ENCODE measurements at places on chromosomes 5 and 9.

- DNase-seq, result peak; percentile 54
Measured at GRCh38 chr9:120873512-120873911, 3.5 kb downstream of the PHF19 start.

GRCh38 chr5:177526791-177527190, 10.0 kb upstream of the DDX41 start:
- no peak for DNase-seq

DNA sequence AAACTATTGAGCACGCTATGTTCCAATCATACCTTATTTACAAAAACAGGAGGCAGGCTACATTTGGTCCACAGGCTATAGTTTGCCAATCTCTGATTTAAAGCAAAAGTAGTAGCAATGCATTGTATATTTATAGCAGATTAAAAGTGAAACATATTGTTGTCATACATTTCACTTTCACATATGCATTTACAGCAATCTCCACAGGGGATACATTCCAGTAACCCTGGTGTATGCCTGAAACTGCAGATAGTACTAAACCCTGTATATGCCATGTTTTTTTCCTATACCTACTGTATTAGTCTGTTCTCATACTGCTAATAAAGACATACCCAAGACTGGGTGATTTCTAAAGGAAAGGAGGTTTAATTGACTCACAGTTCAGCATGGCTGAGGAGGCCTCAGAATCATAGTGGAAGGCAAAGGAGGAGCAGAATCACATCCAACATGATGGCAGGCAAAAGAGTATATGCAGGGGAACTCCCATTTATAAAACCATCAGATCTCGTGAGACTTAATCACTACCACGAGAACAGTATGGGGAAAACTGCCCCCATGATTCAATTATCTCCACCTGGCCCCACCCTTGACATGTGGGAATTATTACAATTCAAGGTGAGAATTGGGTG, 5.9 kb upstream of the CSF1R start:
- no peak for DNase-seq

DNA sequence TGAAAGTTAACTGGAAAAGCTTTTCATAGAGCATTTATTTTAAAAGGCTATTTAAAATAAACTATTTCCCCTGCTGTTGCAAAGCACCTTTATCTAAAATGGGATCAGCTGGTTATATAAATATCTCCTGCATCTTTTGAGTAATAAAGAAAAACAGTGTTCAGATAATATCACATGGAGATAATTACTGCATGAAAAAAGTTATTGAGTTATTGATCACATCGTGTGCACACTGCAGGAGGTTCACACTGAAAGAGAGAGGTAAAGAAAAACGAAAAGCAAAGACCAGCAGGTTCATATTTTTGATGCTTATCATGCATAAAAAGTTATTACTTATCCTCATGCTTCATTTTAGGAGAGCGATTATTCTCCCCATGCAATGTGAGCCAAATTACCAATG, 55.4 kb upstream of the OTP start:
- DNase-seq, result no peak

DNA sequence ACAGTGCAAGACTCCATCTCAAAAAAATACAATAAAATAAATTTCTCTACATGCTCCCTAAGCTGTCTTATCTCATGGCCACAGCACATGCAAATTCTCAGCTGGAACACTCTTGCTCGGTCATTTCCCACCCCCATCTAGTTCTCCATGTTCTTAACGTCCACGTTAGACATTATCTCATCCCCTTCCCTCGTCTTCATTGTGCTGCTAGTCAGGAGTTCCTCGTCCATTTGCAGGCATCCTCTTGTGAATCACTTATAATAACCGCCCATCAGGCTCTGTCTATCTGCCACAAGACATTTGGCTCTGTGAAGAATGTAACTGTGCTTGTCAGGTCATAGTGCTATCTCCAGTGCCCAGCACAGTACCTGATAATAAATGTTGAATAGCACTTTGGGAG, 32.9 kb upstream of the GOLGA1 start:
- no peak for DNase-seq

DNA sequence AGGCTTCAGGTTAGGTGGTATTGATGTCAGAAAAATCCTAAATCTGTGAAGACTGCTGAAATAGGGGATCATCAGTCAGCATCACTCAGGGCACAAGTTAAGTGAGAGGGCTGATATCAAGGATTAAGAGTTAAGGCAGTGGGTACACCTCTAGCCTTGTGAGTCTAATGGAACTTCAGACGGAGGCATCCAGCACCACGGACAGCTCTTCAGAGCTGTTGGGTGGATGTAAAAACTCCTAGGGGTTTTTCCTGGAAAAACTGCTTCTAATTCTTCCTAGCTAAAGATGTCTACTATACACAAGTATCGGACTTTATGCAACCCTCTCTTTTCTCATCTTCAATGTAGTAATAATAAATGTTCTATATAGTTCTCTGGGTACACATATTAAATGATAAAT, 165.9 kb downstream of the SH3GL2 start:
- peak; percentile 46 for DNase-seq

GRCh38 chr5:95791751-95792150, 30.8 kb downstream of the GLRX start:
- DNase-seq, result no peak

- DNase-seq, result peak; percentile 86
Measured at GRCh38 chr9:91162311-91162710, 199.4 kb downstream of the AUH start.

GRCh38 chr9:87285183-87285850, 212.3 kb upstream of the DAPK1 start:
- peak; percentile 64 for DNase-seq

GRCh38 chr9:72997387-72997995, 44.6 kb upstream of the ALDH1A1 start:
- DNase-seq, result no peak

GRCh38 chr5:83487155-83487554, 15.6 kb downstream of the VCAN start:
- no peak for DNase-seq

GRCh38 chr5:11329679-11330078, 568.6 kb upstream of the DAP start:
- DNase-seq, result no peak

- DNase-seq, result no peak
Measured at GRCh38 chr5:149433524-149434131, 54.5 kb upstream of the IL17B start.

GRCh38 chr5:95591490-95591901, 28.4 kb upstream of the GPR150 start:
- peak; percentile 74 for DNase-seq

DNA sequence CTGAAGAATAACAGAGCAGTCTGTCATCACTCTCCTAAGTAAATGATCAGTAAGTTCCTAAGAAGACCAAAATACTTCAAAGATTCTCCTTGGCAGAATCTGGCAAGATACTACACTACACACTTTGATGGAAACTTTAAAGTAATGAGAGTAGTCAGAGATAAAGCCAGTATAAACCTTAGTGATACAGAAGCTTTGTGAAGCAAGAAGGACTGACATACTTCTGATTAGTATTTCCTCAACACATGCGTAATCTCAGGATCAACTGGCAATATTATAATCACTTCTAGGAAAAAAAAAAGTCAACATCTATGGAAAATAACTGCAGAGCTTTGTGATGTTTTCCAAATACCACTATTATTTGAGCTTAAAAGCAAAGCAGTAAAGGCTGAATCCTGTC, 34.0 kb upstream of the ADAMTS19 start:
- DNase-seq, result no peak

DNA sequence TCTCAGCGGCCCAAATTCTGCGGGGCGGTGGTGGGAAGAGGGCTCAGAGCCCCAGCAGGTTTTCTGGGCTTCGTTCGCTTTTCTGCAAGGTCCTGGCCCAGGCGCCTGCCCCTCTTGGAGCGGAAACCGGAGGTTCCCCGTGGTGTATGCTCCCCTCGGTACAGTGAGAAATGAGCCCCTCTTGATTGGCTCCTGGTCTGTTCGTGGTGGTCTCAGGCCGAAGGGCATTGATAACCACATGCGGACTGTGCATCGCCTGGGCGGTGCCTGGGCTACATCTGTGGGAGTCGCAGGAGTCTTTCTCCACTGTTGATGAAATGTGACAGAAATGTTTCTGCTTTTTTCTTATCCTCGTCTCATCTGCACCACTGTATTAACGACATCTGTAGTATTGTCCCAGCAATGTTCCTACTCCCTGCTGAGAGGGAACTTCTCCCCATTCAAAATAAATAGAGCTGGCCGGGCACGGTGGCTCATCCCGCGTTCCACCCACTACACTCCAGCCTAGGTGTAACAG, 682 bp downstream of the MAN1B1 start:
- DNase-seq, result no peak

DNA sequence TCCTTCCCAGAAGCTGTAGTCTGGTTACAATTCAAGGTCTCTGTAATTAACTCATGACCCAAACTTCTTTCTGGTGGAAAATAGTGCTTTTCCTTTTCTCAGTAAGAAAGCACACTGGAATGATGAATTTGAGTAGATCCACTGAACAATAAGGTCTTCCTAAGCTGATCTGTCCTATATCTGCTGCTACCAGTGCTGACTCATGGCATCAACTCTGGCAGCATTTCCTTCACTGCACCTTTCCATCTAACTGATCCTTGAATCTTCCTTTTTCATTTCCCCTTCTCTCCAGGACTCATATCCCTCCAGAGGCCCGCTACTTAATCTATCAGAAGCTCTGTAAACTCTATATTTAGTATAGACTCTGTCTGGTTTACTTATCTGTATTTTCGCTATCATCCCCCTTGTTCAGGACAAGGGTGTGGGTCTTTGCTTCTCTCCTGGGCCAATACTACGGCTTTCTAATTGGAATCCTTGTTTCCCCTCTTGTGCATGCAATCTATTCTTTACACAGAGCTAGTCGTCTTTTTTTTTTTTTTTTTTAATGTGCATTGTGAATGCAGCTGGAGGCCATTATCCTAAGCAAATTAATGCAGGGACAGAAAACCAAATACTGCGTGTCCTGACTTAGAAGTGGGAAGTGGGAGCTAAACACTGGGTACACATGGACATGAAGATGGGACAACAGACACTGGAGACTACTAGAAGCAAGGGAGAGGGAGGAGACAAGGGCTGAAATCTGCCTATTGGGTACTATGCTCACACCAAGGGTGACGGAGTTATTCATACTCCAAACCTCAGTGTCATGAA, 192.2 kb upstream of the RPS23 start:
- DNase-seq, result peak; percentile 40

DNA sequence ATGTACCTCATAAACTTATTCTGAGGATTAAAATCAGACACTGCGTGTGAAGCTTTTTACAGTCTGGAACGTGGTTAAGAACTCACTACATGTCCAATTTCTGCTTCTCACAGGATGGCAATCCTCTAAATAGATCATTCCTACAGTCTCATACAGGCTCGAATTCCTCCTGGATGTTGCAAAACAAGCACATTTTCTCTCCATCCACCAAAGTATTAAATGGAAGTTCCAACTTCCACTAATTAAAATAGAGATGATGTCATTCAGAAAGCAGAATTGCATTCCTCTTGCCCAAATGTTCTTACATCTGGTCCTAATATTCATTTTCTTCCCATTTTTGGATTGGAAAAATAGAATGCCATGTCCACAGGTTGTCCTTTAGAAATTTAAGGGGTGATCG, 145.5 kb upstream of the PCA3 start:
- no peak for DNase-seq

DNA sequence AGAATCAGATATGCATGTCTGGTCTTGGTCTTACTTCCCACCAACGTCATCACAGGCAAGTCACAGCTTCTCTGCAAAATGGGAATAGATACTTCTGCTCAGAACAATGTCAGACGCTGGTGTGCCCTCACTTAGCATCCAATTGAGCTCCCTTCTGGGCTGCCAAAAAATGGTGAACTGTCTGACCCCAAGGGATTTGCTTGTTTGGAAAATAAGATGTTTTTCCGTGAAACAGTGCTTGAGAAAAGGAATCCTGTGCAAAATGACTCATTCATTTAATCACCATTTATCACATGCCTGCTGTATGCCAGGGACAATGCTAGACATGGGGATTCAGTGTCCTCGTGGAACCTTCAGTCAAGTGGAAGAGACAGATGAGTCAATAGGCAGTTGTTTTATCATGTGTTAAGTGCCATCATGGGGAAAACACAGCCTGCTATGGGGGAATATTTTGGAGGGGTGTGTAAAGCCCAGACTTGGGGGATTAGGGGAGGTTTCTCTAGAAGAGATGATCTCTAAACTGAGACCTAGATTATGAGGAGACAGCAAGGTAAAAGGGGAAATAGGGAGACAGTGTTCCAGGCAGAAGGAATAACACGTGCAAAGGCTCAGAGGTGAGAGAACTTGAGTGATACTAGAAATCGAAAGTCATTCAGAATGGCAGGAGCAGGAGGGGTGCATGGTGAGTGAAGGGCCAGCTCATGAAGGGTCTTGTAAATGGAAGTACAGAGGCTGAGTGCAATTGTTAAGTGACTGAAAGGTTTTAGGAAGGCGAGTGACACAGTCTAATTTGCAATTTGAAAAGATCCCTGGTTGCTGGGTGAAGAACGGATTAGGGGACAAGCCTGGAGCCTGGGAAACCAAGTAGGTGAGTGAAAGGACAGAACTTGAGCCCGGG, 3.9 kb downstream of the NIPAL4 start:
- peak; percentile 88 for DNase-seq

DNA sequence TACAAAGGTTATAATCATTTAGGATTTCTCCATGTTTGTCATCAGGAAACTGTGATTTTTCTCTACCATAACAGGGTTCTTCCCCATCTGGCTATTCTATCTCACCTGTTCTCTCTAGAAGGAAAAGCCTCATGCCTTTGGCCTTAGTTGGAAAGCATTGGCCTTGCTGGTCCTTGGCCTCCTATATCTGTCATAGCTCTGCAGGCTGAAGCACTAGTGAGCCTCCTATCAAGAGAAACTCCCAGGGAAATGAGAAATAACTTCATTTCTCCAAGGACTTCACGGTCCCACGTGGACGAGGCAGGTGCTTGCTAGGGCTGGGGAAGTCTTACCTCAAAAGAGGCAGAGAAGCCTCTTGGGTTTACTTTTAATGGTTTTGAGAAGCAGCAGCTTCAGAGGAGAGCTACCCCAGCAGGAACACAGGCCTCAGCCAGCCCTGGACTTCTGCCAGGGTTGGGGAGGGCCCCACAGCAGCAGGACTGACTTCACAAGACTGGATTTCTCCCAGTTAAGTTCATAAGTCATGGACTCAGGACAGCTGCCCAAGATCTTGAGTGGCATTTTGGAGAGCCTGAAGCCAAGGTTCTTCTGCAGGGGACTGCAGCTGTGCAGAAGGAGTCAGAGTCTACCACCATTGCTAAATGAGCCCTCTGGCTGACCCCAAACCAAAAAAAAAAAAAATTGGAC, 15.8 kb upstream of the PSAT1 start:
- DNase-seq, result no peak

DNA sequence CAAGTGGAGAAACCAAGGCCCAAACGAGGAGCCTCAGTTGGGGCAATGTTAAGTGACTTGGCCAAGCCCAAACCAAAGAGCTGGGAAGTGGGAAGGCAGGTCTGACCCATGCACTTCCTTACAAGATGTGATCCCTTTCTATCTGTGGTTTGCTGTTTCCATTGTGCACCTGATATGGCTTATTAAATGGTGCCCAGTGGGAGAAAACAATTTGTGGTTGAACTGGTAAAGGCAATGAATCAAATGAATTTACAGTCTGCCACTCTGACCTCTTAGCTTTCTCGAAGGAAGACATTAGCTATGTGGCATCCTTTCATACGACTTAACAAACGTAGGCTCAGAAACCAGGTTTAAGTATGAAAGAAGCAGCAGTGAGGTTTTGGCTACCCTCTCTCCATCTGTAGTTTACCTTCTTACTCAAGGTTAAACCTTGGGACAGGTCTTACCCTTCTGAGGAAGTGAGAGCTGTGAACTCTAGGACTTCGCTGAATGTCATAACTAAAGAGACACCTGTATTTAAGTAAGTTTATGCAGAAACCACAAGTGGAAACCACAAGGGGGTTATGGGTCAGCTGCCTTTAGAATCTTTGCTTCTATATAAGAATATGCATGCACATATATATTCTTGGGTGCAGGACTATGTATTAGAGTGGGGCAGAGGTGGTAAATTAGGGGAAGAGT, 100.5 kb upstream of the SPATA31D4 start:
- DNase-seq, result peak; percentile 74

Data from M059J (cell line).